ENCODE measurements at places on chromosomes 16 and 17. TPM values are rescaled to one million over a fixed set of nuclear protein-coding genes. Genes with fewer than 3 reads are reported as not detected.
A peak's percentile ranks its signal among the peaks of the same experiment; 100 is the strongest.

Gene NKD1
- 2.2 TPM for total RNA-seq

Gene PRAC2
- total RNA-seq = not detected

Gene LDHD
- 0.31 TPM for total RNA-seq

Gene MRC2
- 26.2 TPM for total RNA-seq

Gene SYCE1L
- not detected for total RNA-seq

Gene KRT27
- not detected for total RNA-seq

Gene SLC47A1
- total RNA-seq = 3.1 TPM

Gene NPIPB12
- 13.7 TPM for total RNA-seq

Gene TEKT1
- total RNA-seq = 1.2 TPM

Gene COX6A2
- not detected for total RNA-seq

Gene CDH16
- total RNA-seq = not detected

Gene OR4D1
- under 0.01 TPM for total RNA-seq

Gene PYY
- not detected for total RNA-seq

Gene CCDC47
- total RNA-seq = 49.9 TPM

Gene CLDN9
- total RNA-seq = not detected

Gene SREBF1
- total RNA-seq = 12.6 TPM

DNA sequence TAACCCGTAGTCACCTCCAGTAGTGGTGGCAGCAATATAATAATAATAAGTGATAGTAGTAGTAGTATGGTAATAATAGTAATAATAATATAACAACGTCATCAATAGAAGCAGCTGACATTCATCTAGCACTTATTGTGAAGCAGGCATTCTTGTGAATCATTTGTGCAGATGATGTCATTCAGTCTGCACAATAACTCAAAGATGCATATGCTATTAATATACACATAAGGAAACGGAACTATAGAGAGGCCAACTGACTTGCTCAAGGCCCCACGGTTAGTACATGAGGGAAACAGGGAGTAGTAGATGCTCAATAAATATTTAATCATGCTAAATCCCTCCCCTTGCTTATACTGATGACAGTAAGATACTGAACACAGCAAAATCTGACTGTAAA is 35.4 kb upstream of the GAN start:
- DNase-seq = no peak

DNA sequence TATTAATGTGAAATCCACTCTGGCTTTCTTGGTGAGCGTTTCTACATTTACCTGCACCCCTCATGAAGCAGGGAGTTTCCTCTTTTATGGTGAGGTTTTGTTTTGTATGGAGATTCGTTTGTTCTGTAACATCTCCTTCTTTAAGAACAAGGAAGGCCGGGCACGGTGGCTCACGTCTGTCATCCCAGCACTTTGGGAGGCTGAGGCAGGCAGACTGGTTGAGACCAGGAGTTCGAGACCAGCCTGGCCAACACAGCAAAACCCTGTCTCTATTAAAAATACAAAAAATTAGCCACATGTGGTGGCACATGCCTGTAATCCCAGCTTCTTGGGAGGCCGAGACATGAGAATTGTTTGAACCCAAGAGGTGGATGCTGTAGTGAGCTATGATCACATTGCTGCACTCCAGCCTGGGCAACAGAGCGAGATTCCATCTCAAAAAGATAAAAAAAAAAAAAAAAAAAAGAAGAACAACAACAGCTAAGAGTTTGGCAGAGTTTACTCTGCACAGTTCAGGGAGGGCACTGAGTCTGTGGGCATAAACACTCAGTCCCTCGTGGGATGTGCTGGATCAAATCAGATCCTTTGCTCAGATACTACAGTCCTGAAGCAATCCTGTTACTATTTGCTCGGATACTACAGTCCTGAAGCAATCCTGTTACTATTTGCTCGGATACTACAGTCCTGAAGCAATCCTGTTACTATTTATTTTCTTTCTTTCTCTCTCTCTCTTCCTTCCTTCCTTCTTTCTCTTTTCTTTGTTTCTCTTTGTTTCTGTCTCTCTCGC is 28.9 kb downstream of the ADCY9 start:
- no peak for DNase-seq

GRCh38 chr17:78247304-78247703 is 15.9 kb downstream of the TMEM235 start:
- no peak for DNase-seq

DNA sequence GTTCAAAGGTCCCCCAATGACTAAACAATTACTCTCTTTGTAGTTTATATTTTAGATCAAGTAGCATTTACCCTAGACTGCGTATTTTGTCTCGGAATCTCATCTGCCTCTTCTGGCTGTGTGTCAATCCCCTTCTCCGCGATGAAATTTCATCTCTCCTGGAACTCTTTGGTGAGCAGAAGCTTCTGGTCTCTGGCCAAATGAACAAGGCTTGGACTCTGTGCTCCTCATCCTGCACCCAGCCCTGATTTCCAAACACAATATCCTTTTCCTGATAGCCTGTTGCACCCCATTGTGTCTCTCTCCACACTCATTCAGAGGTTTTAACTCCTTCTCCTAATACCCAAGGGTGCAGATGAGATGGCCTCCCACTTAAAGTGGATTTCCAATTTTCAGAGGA is 609.4 kb upstream of the CDH5 start:
- no peak for DNase-seq

DNA sequence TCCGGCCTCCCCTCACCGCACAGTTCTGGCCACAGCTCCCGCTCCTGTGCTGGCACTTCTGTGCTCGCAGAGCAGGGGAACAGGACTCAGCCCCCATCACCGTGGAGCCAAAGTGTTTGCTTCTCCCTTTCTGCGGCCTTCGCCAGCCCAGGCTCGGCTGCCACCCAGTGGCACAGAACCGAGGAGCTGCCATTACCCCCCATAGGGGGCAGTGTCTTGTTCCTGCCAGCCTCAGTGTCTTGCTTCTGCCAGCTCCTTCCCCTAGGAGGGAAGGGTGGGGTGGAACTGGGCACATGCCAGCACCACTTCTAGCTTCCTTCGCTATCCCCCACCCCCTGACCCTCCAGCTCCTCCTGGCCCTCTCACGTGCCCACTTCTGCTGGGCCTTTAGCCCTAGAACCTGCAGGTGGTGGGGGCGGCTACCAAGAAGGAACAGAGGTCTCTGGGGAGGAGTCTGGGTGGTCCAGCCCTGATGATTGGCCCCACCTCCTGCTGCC is 645 bp upstream of the ELMO3 start:
- DNase-seq = no peak

DNA sequence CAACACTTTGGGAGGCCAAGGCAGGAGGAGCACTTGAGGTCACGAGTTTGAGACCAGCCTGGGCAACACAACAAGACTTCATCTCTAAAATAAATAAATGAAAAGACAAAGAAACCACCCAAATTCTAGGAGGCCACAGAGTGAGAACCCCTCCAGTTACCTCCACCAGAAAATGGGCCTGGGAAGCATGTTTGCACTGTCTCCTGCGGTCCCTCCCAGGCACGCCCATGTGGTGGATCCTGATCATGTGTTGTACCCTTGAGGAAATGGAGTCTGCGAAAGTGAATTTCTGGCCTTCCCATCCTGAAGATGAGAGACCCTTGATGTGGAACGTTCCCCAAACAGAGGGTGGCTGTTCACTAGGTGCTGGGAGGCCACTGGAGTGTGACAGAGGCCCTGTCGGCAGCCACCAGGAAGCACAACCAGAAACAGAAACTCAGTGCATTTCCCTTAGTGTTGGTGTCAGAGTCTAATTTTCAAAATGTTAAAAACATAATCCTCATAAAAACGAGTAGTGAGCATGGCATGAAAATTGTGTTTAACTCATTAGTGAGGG is 19.2 kb upstream of the USP22 start:
- DNase-seq = no peak

DNA sequence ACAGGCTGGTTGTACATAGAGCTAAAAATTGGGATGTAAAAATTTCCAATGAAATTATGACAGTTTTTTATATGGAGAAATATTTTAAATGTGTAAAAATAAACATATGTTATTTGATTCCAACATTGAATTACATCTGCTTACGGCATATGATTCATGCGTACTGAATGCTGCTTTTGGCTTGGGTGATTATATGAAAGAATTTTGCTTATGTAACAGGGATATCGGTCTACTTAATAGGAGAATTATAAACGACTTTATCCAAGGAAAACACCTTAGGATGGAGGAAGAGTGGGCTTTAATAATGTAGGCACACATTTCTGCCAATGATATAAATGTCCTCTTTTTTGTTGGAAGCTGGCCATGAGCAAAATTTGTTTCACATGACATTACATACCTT is 197.3 kb upstream of the GOT2 start:
- DNase-seq = no peak

GRCh38 chr16:72291121-72291520 is 119.2 kb upstream of the PMFBP1 start:
- no peak for DNase-seq

GRCh38 chr17:62933501-62934385 is 32.3 kb upstream of the TANC2 start:
- DNase-seq = peak; percentile 33

DNA sequence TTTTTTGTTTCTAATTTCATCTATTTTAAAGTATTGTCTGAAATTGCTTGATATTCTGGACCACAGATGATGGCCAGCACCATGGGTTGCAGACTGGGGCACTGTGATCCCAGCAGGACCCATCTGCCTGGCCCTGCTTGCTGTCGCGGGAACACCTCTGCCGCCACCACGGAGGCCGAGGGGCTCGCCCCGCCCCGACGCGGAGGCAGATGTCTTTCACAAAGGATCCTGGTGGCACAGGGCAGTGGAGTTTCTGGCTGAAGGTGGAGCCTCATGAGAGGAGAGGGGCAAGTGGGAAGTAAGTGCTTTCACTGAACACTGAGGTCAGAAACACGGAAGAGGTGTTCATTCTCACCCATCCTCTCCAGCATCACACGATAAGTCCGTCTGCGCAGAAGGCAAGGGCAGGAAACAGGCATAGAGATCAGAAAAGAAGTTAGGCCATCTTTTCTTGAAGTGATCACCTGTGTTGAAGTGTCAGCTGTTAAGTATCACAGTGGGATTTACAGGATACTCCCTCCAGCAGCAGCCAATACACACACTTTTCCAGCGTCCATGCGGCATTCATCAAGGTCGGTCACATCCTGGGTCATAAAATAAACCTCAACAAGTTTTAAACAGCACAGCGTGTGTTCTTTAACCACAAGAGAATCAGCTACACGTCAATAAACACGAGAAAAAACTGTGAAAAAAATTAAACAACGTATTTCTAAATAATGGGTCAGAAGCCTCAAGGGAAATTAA is 194.5 kb downstream of the RPTOR start:
- no peak for DNase-seq

- no peak for DNase-seq
Measured at GRCh38 chr16:86077243-86077940, 178.4 kb downstream of the IRF8 start.

DNA sequence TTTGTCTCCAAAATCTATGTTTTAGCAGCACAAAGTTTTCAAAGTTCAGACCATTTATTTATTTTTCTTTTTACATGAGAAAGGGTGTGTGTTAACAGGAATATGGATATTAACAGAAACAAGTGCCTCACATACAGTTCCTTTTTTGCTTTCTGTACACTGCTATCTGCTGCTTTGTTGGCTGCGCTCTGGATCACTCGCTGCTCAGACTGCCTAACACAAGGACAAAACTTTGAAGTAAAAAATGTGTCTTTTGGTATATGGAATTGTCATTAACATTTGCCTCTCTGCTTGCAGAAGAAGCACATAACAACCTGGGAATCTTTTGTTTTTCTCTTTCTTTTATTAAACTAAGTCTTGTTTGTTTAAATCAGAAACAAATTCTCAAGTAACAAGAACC is 262.8 kb downstream of the ZFHX3 start:
- DNase-seq = no peak

GRCh38 chr17:27489045-27489715 is 32.9 kb downstream of the KSR1 start:
- no peak for DNase-seq

DNA sequence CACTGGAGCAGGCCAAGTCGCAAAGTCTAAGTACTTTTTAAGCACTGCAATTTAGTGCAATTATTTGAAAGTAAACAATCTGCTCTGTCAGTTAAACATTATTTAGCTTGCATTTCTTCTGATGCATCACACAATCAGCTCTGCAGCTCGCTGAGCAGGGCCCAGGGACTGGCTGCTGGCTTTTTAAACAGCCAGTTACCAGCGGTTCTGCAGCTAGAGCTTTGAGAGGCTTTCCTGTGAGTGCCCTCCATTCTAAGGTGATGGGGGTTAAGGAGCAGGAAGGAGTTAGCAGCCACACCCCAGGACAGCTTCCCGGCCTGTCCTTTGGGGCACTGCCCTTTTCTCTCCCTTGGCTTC is 154.3 kb downstream of the SALL1 start:
- no peak for DNase-seq

- no peak for DNase-seq
Measured at GRCh38 chr16:75343286-75343685, 90.0 kb downstream of the CFDP1 start.

- no peak for DNase-seq
Measured at GRCh38 chr16:4461250-4462085, 13.0 kb downstream of the NMRAL1 start.

DNA sequence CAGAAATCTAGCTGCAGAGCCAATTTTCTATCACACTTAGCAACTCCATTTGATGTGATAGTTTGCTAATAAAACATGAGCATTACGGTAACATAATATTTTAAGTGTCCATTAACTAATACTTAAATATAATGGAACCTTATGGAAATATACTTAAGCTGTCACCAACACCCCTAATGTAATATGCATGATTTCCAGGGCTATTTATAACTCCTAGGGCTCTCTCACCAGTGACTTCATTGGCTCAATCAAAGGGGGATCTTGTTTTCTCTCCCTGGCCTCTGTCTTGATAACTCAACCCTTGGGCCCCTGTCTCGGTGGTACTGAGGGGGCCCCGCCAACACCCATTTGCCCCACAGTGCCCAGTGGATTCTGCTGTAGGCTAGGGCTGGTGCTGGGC is 170.4 kb downstream of the SALL1 start:
- DNase-seq = no peak

GRCh38 chr17:79304884-79305283 is 230.3 kb downstream of the ENGASE start:
- no peak for DNase-seq

GRCh38 chr16:87492291-87492630 is 563 bp downstream of the ZCCHC14 start:
- DNase-seq = no peak

GRCh38 chr16:56747486-56748045 is 17.6 kb downstream of the NUP93 start:
- no peak for DNase-seq

- no peak for DNase-seq
Measured at GRCh38 chr16:89049484-89050118, 44.1 kb upstream of the ACSF3 start.

DNA sequence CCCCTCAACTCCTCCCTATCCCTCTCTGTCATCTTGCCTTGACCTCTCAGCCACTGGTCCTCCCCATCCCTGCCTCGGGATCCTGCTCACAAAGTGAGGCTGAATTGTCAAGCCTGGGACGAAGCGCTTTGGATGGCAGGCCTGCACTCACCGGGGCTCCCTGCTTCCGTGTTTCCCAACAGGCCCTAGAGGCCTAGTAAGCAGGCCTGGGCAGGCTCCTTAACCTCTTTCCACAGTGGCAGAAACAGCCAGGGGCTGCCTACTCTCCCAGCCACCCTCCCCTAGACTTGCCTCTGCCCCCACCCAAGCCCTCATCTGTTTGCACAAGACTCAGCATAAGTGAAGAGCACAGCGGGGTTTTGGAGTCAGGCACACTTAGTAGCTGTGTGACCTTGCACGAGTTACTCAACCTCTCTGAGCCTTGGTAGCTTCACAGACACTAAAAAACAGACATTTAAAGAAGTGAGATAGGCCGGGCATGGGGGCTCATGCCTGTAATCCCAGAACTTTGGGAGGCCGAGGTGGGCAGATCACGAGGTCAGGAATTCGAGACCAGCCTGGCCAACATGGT is 5.0 kb upstream of the FADS6 start:
- DNase-seq = no peak
